ENCODE measurements at places on chromosomes 2 and 18.

DNA sequence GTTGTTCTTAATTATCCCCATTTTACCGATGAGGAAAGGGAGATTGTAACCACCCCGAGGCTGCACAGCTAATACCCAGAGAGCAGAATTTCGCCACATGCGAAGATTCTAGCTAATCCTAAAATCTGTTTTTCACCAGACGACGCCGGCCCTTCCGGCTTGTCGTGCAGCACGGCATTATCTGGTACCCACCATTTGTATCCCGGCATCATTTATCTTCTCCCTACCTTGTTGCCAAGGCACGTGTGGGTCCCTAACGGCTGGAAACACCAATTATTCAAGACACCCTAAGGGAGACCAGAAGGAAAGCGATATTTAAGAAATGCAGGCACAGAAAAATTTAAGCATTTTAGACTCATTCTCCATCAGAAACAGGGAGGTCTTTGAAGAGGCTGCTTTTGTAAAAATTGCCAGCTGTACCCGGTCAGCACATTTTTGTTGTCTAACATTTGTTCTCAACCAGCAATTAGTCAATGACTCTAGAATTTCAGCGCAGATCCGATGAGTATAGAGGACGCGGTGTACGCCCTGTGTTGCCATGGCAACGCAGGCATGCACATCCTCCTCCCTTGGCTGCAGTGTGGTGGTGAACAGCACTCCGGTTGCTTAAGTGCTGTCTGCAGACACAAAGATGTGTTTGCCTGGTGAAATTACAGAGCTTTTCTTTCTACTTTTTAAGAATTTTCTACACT, 111.6 kb downstream of the AGAP1 start:
- DNase-seq = no peak

GRCh38 chr2:139296672-139297209, 516.6 kb upstream of the NXPH2 start:
- no peak for DNase-seq

GRCh38 chr2:163255086-163255485, 416.5 kb upstream of the KCNH7 start:
- no peak for DNase-seq

GRCh38 chr18:41231681-41232080, 723.4 kb upstream of the PIK3C3 start:
- no peak for DNase-seq

DNA sequence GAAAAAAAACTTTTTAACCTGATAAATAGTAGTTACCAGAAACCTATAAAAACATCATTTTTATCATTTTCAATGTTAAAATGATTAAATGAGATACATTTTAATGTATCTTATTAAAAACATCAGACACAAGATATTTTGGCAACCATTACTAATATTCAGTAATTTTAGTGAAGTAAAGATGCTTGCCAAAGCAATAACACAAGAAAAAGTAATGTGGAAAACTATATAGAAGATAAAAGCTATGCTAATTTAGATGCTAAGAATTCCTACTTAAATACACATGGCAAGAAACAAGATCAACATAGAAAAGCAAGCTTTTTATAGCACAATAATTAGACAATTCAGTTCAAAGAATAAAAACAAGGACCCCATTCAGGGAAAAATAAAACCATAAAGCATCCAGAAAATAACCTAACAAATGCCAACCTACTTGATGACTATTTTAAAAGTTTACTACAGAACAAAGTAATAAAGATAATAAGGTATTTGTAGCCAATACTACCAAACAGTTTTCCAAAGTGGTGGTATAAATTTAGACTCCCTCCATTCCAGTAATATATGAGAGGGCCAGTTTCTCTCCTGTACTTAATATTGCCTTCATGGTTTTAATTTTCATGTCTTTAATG, 489.5 kb downstream of the CDH2 start:
- DNase-seq = no peak

- DNase-seq = no peak
These were observed 4.7 kb upstream of the KCNK3 start for GRCh38 chr2:26687801-26688200.

DNA sequence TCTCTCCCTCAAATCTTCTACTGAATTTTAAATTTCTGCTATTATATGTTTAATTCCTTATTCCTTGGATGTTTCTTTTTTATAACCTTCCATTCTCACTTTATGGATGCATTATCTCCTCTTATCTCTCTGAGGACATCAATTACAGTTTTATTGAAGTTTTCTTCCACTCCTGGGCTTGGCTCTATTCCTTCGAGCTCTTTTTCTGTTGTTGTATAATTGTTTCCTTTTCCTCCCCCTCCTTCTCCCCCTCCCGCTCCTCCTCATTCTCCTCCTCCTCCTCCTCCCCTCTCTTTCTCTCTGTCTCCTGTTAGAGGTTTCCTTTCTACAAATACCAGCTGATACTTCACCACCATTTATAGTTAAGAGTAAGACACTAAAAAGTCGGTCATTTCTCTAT, 209.8 kb downstream of the ZBTB7C start:
- DNase-seq = no peak

- no peak for DNase-seq
These were observed 12.7 kb upstream of the MAP3K2 start for GRCh38 chr2:127400533-127400896.

DNA sequence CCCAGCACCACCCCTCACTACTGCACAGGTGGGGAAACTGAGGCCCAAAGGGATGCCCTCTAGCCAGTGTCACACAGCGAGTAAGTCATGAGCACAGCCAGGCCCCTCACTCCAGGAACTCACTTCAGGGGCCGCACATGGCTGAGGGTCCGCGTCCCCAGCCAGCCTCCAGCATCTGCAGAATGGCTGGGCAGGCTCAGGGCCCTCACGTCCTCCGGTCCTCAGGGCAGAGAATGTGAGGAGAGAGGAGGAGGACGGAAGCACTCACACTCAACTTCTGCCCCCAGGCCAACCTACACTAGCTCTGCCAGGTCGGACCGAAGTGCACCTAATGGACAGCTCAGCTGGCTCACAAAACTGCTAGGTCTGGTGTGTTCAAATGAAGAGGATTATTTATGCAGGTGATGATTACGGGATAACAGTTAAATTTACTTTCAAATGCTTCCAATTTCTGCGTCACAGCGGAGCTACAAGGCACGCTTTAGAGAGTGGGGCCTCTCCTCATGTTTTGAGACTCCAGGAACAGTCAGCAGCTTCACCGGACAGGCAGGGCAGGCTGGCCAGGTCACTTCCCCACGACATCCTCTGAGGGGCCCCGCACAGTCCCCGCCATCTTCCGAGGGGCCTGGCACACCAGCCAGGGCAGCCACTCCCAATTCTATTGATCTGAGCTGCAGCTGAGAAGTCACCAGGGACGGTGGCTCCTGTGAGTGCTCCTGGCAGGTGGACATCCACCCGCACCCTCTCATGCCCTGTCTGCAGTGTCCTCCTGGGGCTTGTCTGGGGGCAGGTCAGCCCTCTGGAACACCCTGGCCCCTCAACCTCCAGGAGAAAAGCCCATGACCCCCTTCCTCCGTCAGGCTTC, 26.5 kb downstream of the KIF1A start:
- no peak for DNase-seq

DNA sequence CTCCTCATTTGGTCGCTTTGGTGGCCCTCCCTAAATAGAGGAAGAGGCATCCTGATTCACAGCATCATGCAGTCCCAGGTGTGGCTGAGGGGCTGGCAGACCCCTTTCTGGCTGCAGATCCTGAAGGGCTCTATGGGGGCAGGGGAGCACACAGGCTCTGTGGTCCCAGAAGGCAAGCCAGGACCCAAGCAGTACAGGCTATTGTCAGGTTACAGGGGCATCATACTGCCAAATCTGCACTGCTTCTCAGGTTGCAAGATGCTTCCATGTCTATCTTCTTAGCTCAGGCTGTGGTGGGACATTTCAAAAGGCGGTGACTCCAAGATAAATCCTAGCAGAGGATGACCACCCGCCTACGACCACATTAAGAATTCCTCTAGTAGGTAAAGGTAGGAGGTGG, 54.3 kb downstream of the TTC32 start:
- DNase-seq = no peak

DNA sequence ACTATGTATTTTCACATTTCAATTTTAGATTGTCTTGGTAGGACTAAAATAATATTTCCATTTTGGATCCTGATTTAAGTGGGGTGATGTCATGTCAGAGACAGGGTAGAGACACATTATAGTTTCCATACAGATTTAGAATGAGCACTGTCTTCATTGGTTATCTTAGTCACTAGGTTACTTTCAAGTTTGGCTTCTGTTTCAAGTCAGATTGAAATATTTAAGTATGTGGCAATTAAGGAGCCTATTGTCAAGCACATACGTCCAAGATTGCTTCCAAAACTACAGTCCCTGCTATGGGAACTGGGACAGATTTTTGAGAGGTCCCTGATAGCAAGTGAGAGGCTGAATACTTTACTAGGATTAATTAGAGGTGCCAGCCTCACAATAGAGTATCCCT, 89.2 kb upstream of the FAM117B start:
- no peak for DNase-seq

DNA sequence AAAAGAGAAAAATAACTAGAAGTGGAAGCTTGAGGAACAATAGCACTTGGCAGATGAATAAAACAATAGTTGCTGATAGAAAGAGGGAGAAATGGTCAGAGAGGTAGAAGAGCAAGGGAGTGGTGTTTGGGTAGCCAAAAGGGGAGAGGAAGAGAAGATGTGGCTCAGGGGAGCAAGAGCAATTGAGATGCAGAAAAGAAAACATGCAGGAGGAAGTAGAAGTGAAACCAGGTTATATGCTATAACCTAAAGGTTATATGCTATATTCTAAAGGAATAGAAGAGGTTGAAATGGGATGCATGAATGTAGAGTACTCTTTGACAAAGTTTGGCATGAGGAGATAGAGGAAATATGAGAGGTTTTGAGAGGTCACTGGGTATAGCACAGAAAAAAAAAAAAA, 759.5 kb downstream of the SATB2 start:
- no peak for DNase-seq

DNA sequence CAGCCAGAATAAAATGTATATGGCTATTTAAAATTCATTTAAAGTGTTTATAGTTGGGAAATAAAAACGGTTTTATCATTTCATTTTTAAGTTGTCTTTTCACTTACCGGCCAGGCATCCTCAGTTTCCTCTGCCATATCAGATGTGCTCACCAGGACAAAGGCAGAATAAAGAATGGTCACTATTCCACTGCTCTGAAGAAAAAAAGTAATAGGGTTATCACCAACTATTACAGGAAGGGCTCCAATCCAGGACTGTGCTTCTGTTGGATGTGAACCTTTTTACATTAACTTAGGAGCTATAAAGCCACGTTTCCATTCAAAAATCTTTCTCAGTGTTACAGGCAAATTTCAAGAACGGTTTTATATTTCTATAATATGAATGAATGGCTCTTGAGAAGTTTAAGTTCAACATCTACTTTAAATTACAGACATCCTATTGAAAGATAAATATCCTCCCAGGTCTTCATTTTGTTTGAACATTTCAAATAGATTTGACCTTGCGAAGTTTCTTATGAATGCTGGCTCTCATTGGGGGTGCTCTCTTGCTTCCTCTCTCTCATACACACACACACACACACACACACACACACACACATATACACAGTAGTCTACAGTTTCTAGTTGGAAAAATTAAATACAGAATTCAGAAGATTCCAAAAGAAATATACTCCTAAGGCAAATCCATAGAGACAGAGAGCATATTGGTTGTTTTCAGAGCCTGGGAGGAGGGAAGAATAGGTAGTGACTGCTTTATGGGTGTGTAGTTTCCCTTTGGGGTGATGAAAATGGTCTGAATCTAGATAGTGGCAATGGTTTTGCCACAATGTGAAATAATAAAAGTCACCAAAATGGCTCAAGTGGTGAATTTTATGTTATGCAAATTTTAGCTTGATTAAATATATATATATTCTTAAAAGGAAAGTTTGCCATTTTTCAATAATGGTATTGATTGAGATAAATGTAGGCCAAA, 2.9 kb upstream of the SLC40A1 start:
- DNase-seq = no peak
